Ammon's horn (tissue), 1 donor: ENCODE measurements at places on chromosomes 4 and X.

GRCh38 chr4:107094332-107094731 lies 58.2 kb upstream of the DKK2 start:
- DNase-seq: no peak

DNA sequence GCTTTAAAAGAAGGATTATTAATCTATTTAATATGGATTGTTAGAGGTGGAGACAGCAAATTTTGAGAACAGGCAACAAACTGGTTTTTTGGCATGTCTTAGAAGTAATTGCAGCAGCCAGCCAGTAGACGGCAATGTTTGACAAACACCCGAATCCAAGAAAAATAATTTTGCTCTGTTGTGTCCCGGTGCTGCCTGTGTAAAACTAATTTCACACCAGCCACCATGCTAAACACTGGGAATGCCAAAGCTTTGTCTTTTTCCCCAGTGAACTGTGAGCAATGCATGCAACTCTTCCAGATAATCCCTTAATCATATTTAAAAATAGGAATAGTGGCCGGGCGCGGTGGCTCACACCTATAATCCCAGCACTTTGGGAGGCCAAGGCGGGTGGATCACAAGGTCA lies 25.9 kb downstream of the SMIM31 start:
- DNase-seq: peak; percentile 59

DNA sequence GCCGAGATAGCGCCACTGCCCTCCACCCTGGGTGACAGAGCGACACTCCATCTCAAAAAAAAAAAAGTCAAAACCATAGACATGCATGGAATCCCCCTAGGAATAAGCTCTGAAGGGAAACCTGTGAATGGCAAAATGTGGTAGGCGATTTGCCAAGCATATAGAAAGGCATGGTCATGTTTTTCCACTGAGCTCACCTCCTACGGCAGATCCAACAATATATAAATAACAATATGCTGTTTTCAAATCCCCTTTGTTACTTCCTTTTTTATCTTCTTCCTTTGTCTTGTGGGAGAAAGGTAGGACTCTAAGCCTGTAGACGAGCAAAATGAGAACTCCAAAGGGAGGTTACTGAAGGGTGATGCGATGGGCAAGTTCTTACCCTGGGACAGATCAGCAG lies 219.0 kb downstream of the PALLD start:
- no peak for DNase-seq

DNA sequence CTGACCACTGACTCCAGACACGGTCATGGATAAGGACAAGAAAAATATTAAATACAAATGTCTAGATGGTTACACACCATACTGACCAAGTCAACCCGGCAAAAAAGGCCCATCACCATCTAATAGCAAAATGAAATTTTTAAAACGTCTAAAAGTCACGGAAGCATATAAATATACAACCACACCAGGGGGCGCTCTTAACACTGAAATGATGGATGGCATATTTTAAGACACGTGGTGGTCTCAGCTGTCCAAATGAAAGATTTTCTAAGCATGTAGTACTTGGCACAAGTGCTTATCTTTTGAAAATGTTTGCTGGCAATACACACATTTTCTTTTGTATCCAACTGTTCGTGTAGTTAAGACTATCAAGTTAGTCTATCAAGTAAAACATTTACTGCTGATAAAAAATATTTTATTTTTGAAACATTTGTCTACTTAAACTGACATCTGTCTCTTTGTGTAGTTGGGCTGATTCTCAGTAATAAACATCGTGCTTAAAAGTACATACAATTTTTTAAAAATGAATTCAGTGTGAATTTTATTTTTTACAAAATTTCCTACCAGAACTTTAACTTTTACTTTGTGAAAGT lies 64.6 kb downstream of the COX7B2 start:
- peak; percentile 65 for DNase-seq

DNA sequence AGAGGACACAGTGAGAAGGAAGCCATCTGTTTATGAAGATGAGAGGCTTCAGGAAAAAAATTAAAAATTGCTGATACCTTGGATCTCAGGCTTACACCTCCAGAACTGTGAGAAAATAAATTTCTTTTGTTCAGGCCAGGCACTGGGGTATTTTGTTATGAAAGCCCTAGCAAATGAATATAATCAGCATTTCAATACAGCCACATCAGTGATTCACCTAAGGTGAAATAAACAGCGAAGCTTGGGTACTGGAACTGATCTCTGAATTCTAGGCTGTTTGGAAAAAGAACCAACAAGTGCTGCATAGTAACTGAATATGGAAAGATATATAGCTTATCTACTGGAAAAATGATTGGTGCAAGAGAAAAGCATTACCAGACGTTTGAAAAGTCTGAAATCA lies 88.5 kb downstream of the PDS5A start:
- DNase-seq: no peak

DNA sequence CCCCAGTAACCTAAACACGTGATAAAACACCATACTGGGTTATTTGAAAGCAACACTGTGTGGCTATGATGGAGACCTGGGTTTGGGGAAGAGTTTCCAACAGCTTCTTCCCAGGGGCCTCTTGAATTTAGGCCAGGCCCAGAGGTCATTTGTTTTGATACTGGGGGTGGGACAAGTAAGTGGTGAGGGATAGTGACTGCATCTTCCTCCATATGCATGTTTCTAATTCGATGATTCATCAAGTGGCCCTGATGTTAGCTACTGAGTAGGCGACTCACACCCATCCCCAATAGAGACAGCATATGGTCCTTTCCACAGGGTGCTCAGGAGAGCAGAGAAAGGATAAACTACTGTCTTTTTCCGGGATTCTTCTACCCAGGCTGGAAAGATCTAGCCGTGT lies 2.7 kb downstream of the NDP start:
- no peak for DNase-seq

GRCh38 chr4:100826808-100827548 lies 309.2 kb upstream of the EMCN start:
- no peak for DNase-seq

- DNase-seq: peak; percentile 47
Observed at GRCh38 chr4:74109116-74109869, 10.3 kb upstream of the CXCL2 start.

DNA sequence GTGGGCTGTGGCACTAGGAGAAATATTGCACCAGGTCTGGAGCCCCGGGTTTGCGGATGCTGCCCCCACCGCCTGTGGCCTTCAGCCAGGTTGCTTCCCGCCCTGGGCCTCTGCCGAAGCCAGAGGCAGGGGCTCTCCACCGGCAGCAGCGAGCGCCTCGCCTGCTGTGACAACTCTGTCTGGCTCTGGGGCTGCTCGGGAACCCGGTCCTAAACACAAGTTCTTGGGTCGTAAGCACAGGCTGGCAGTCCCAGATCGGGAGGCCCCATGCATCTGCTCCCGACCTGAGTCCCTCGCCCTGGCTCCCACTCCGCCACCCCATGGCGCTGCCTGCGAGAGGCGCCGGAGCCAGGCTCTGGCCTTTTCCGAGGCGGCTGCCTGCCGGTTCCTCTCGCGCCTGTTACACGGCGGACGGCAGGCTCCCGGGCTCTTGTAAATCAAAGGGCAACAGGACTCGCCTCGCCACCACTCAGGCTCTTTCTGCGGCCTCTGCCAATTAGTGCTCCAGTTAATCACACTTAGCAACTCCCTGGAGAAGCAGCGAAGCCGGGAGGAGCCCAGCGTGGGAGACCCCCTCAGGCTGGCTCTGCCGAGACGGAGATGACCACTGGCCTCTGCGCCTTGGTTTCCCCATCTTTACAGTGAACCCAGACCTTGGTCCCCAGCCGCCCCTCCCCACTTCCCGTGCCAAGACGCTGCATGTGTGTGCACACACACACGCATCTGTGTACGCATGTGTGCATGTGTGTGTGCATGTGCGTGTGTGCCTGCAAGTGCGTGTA lies 109.2 kb downstream of the DCTD start:
- no peak for DNase-seq

DNA sequence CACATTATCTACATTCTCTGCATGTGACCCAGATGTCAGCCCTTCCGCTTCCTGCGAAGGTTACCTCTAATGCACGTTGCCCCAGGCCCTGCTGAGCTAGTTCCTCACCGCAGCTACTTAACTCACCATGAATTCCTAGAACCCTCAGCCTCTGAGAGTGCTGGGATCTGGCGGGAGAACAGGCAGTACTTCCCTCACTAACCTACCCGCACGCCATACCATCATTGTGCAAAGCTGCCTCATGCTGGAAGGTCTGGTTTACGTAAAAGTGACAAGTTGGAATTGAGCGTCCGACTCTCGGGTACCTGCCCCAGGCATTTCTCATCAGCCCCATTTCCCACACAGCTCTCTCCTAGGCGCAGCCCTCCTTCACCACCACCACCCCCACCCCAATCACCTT lies 6.3 kb downstream of the SLC25A4 start:
- DNase-seq: no peak

GRCh38 chr4:154082760-154083535 lies 294.1 kb upstream of the SFRP2 start:
- DNase-seq: no peak

DNA sequence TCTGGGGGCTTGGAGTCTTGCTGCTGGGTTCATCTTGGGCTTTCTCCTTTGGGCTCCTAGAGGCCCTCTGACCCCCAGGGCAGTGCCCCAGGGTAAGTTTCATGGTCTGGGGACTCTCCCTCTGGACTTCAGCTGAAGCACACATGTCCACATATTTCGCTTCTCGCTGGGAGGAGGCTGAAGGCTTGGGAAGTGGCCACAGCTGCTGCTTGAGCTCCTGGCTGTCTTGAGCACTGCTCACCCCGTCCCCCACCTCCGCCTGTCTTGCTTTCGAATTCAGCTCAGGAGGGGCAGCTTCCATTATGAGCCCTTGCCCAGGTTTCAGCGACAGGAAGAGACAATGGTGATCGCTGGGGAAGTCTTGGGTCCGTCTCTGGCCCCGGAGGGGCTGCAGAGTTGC lies 3.7 kb downstream of the C4orf54 start:
- DNase-seq: no peak

DNA sequence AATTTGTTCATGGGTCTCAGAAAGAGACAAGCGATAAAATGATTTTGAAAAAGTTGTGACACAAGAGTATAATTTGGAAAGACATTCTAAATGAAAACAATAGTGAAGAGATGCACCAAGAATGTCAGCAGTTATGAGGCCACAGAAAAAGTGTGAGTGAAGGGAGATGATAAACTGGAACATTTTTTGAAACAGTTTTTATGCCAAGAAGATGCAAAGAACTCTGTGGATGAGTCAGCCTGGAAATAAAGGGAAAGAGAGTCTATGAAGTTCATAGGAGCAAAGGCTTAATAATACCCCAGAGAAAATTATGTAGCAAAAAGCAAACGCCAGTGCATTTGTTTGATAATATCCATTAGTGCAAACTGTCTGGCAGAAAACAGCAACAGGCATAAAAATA lies 188.4 kb upstream of the TBC1D9 start:
- DNase-seq: no peak

DNA sequence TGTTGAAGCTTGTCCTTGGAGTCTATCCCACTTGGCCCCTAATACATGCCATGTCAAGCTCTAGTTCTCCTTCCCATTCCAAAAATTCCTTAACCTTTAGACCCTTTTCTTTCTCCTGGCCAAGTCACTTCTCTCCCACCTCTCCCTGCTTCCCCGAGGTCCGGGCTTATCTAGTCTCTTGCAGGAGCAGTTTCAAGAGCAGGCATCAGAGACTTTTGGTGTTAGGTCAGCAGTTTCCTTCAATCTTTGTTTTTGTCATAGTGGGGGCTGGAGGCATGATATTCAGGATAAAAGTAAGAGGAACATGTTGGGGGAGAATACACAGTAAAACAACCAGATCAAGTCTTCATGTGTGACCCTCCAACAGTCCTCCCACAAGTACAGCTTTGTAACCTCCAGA lies 11.5 kb upstream of the IDS start:
- no peak for DNase-seq

- peak; percentile 39 for DNase-seq
Observed at GRCh38 chr4:13881892-13882291, 254.4 kb upstream of the BOD1L1 start.

DNA sequence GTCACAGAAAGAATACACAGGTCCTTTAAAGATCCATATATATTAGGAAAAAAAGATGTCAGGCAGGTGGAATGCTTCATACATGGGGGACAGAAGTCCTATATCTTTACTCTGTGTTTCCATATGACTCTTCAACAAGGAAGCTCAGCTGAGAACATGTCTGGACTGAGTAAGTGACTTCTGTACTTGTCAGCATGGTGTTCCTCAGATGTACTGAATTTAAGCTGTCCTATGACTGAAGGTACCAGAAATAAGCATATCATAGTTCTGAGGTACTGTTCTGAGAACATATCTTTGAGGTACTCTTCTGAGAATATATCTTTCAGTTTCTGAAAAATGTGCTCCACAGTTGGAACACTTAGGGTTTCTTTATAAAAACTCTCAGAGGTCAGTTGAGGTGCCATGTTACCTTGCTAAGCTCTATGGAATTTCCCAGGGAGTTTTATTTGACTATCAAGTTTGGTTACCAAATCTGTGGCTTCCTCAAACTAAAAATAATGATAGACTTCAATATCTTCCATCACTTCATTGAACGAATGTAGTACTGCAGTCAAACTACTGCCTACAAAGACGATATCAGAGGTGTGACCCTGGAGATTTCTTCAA lies 597.2 kb upstream of the GNPDA2 start:
- DNase-seq: no peak

DNA sequence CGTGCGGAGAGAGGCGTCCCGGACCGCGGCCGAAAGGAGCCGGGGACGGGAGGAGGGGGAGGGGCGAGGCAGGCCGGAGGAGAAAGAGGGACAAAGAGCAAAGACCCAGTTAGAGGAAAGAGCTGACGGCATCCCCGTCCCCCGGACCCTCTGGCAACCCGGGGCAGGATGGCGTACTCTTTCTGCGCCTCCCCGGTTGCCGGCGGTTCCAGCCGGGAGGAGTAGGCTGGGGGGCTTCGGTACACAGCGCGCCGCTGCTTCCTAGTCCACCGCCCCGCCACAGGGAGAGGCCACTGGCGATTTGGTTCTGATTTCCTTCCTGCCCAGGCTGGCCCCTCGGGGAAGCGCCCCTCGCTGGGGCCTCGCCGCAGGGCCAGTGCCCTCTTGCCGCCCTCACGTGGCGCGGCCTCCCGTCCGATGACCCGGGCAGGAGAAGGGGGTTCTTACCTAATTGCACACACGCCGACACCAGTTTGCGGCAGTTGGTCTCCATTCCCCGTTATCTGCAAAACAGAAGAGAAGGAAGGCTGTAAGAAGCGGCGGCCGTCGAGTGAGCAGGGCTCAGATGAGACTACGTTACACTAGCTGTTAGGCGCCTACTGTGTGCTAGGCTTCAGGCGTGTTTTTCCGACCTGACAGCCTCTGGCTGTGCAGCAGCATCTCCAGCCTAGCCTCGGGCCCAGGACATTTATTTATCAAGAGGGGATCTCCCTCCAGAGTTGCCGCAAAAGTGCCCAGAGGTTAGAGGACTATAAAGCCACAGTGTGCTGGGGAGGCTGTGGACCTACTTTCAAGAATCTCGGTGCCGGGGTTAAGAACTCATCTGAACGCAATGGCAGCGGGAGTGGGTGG lies 9.9 kb upstream of the PITX2 start:
- no peak for DNase-seq

- DNase-seq: no peak
Observed at GRCh38 chr4:132934911-132935310, 214.2 kb upstream of the PCDH10 start.

- no peak for DNase-seq
Observed at GRCh38 chr4:139441029-139441428, 12.9 kb upstream of the RAB33B start.

GRCh38 chr4:135777361-135777760 lies 1575.8 kb upstream of the PABPC4L start:
- no peak for DNase-seq
